ENCODE measurements at places on chromosomes 1 and 21. TPM values are rescaled to one million over a fixed set of nuclear protein-coding genes. Genes with fewer than 3 reads are reported as not detected.

GRCh38 chr1:37682334-37682987 is 9.9 kb upstream of the CDCA8 start:
- DNase-seq = no peak

DNA sequence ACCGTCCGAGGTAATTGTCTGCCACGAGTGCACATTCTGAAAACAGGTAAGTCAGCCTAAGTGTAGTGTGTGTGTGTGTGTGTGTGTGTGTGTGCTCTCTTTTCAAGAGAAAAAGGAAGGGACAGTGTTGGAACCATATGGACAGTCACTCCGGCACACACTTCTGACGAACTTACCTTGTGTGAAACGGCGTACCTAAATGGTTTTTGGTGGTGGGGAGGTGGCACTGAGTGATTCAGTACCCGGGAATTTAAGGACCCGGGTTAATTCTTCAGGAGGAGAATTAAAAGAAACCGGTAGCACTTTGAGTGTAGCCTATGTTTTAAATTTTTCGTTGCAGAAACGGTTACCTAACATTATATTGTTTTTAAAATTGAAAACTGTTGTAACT is 286 bp downstream of the ODR4 start:
- DNase-seq = no peak

- DNase-seq = no peak
Measured at GRCh38 chr1:90879281-90879680, 142.6 kb downstream of the ZNF644 start.

DNA sequence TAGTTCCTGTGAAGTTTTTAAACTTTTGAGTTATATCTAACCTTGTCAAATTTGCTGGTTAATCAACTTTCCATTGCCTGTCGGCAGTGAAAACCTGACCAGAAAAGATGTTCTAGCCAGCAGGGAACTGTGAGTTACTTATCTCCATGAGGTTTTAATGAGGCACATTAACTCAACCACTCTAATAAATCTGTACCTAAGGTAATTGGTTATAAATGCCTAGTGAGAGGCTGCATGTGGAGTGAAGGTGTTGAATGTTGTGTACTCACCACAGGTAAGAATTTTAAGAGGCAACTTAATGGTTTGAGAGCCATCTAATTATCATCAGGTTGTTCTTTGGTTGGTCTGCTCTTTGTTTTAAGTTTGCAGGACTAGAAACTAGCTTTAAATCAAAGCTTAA is 138.4 kb upstream of the LHX8 start:
- DNase-seq = no peak

DNA sequence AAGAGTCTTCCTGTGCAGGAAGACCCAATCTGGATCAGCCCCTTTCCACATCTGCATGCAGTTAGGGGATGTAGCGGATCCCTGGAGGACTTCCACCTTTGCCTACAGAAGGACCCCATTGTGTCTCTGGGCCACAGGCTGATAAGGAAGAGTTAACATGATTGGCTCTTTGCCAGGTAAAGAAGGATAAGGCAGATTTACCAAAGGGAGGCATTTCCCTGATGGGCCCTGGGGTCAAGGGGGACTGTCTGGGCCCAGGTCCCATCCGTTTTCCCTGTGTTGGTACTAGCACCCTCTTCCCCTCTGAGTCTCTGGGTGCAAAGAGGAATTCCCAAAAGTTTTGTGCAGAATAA is 29.1 kb downstream of the SLC26A9 start:
- DNase-seq = no peak

- DNase-seq = peak; percentile 70
Measured at GRCh38 chr21:45152265-45152746, 77.9 kb downstream of the ADARB1 start.

DNA sequence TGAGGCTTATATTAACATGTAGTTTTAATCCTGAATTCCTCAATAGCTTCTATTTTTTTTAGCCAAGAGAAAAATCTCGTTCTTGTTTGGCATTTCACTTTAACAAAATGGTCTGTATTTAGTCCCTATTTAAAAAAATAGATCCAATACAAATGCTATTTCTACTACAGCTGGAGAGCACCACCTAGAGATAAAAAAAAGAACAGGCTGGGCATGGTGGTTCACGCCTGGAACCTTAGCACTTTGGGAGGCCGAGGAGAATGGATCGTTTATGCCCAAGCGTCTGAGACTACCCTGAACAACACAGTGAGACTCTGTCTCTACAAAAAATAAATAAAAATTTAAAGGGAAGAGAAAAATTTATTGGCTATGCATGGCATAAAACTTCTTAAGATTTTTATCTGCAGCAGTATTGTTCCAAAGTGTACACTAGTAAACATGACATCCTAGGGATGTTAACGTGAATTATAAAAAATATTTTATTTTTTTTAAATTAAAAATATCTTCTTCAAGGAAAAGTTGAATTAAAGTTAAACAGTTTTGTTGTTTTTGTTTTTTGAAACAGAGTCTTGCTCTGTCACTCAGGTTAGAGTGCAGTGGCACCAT is 4.4 kb downstream of the ST7L start:
- no peak for DNase-seq

The RIPPLY3 gene
- total RNA-seq = not detected

The PLA2G2C gene
- not detected for total RNA-seq

Measured in vagina (tissue), 2 donors.